ENCODE measurements at places on chromosomes 2 and 18. TPM values are rescaled to one million over a fixed set of nuclear protein-coding genes. Genes with fewer than 3 reads are reported as not detected.

Gene ELP2
- total RNA-seq, result 152 TPM

Gene MAPRE3
- 5.7 TPM for total RNA-seq

Gene IGFBP2
- total RNA-seq, result 807 TPM

Gene AGBL5
- total RNA-seq, result 16.5 TPM

Gene RTKN
- total RNA-seq, result 15.8 TPM

Gene SLC40A1
- total RNA-seq, result 22.6 TPM

Gene TUBA3D
- not detected for total RNA-seq

Measured in aortic smooth muscle cell (primary cell).